ENCODE measurements at places on chromosomes 11 and 22.

DNA sequence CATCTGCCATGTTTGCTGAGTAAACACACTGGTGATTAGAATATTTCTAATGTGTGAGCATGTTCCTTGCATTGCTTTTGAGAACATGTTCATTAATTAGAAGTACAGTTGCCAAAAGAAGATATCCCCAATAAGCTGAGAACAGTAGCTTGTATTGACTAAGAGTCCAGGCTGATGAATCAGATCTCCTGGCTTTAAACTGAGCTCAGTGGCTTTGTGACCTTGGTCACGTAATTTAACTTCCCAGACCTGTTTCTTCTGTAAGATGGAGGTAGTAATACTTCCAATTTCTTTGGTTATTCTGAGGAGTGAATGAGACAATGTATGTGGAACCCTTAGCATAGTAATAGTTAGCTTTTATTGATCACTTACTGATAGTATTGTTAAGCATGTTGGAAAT, 61.9 kb downstream of the CYB5R2 start:
- no peak for DNase-seq

- no peak for DNase-seq
Measured at GRCh38 chr11:78313181-78313795, 104.3 kb downstream of the GAB2 start.

DNA sequence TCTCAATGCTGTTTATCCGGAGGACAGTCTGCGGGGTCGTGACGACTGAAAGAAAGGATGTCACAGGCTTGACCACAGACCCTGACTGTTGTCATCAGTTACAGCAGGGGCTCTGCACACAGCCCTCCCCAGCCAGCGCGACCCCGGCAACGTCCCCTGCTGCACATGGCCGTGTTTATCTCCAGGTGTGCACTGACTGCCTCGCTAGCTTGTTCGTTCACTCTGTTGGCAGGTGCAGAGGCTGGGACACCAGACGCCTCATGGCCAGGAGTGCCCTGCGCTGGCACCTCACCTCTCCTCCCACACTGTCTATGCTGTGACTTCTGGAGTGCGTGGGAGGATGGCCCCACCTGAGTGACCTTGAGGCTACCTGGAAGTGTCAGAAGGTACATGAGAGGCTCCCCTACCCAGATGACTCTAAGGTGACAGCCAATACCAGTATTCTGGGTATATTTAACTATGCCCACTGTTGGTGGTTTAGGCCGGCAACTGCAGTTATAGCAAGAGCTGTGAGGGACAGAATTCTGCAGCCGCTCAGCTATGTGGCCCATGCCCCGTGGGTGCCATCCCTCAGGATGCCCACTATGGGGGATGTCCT, 12.2 kb downstream of the MRPL21 start:
- no peak for DNase-seq

- DNase-seq: no peak
Measured at GRCh38 chr11:67261946-67262681, 4.2 kb upstream of the GRK2 start.

- DNase-seq: no peak
Measured at GRCh38 chr11:61447601-61448551, 18.0 kb downstream of the SDHAF2 start.

DNA sequence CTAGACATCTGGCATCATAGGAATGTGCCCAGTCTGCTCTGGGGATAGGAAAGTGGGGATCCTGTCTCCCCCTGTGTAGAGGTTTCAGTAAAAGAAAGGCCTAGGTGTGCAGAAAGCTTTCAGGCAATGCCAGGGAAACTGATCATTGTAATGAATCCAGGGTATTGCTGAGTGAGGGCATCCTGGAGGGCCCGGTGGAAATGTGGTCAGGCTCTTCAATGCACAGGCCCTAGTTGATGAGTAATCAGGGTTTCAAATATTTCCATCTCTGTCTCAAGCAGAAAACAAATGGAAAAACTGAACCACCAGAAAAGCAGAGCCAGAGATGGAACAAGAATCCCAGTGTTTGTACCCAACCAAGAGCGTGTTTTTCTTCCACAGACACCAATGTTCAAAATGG, 2.0 kb downstream of the CD3E start:
- no peak for DNase-seq

GRCh38 chr22:17260298-17260697, 41.1 kb upstream of the ADA2 start:
- no peak for DNase-seq

DNA sequence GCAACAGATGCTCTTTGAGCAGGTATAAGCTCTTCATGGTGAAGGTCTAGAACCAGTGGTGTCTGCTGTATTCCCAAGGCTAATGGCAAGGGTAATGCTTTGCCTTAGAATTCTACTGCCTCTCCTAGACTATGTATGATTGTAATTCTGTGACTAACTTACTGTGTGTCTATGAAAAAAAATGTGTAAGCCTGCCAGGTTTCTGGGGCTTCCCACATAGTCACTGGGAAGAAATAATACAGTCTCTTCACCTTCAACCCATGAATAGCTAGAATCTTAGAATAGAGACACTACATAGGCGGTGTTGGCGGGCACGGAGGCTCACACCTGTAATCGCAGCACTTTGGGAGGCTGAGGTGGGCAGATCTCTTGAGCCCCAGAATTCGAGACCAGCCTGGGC, 84.1 kb downstream of the C11orf91 start:
- DNase-seq: no peak

DNA sequence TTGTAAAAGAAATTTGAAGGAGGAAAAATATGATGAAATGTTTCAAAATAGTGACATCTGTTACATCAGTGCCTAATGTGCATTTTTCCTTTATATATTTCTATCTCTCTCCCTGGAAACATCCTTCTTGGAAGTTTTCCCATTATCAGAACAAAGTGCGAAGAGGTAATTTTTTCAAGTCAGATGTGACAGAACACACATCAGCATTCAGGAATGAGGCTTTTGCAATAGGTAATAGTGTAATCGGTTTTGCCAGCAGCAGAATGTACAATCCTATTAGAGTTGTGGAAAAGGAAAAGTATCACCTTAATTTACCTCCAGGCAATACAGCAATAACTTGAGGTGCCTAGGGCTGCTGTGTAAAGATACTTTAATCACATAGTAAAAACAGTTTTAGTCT, 275.8 kb downstream of the FAT3 start:
- no peak for DNase-seq

DNA sequence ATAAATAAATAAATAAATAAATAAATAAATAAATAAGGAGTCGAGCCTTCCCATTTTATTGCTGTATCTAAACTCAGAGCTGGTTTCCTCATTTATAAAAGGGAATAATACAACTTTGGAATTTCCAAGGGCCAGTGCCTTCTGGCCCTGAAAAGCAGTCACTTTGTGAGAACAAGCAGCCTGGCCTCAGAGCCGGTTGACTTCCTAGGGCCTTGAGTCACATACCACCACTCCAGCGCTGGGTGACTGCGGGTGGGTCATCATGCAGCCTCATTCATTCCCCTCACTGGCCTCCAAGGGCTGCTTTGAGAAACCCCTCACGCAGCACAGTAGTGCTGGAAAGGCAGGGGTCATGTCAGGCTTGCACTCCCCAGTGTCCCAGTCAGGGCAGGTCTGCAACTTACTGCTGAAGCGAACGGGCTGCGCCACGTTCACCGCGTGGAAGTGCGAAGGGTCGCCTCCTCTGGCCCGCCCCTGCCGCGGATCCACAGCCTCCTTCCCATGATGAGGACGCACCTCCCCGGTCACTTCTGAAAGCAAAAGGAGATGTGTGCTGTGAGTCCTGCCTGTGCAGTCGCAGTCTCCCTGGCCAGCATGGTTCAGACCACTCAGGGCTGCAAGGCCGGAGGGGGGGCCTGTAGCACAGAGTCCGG, 54.4 kb downstream of the DGCR2 start:
- DNase-seq: peak; percentile 5

- DNase-seq: no peak
Measured at GRCh38 chr11:118289401-118289800, 15.1 kb upstream of the CD3E start.

GRCh38 chr11:35163702-35164496, 24.9 kb downstream of the CD44 start:
- DNase-seq: no peak

GRCh38 chr11:8605971-8606563, 12.0 kb upstream of the STK33 start:
- DNase-seq: no peak

DNA sequence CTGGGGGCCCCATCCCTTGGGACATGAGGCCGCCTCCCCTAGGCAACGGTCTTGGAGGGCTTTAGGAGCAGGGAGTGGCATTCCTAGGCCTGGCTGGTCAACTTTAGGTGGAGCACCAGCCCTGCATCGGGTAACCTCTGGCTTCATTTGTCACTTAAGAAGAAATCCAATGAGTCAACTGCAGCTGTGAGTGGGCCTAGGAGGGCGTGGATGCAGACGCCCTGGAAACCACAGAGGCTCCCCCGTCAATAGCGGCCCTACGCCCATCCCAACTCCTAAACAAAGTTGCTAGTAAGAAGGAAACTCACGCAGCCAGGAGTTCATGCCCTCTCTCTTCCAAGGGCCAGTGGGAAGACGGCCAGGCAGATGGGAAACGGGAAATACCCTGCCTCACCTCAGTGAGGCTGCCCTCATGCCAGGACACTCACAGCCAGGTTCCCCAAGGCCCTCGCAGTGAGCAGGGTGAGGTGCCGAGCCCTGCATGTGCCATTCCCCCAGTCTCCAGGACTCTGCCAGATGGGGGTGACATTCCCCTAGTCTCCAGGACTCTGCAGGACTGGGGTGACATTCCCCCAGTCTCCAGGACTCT, 20.8 kb downstream of the BID start:
- DNase-seq: no peak

- DNase-seq: no peak
Measured at GRCh38 chr11:18295316-18295715, 26.6 kb downstream of the HPS5 start.

- DNase-seq: no peak
Measured at GRCh38 chr22:40118979-40119378, 58.7 kb upstream of the TNRC6B start.

DNA sequence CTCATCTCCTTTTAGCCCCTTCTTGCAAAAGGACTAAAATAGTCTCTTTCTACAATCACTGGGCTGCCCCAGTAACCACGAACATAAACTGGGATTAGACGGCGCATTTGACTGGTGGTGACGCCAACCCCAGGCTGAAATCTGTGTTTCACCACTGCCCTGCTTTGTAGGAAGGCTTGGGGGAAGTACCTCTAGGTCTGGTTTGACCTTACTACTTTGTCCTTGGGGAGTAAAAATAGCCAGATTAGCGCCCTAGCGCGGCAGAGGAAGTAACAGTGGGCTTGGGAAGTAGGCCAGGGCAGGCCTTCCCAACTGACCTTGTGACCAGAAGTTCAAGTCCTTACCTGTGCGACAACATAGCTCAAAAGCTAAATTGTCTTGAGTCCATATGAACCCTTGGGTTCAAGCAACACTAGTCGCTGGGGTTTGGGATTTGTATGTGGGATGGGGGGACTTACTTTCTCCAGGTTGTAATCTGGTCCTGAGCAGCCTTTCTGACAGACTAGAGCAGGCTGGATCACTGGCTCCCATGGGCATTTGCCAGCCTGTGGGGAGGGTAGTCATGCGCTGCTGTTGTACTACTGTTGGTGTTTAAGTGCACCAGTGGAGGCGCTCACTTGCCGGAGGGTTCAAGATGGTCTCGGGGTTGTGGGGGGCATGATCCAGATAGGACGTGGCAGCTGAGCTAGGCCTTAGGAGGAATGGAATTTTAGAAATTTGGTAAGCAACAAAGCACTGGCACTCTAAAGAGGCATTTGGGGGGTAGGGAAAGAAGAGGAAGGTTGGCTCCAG, 953 bp upstream of the PACS1 start:
- peak; percentile 58 for DNase-seq

GRCh38 chr11:97202613-97203292, 812.9 kb downstream of the JRKL start:
- DNase-seq: no peak

DNA sequence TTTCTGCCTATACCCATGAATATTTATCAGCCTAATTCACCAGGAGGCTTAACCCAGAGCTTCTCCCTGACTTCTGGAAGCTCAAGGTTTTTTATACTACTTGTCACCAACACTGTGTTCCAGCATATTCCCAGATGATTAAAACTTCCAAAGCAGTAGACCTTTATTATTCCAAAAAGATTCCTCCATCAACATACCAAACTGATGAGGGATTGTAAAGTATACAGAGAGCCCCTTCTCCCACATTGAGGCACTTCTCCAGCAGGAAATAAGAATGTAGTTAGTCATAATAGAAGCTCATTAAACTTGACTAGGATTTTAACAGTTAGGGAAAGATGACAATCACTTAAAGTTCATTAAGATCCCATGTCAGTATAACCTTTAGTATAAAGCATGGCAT, 51.4 kb upstream of the CEP126 start:
- no peak for DNase-seq

DNA sequence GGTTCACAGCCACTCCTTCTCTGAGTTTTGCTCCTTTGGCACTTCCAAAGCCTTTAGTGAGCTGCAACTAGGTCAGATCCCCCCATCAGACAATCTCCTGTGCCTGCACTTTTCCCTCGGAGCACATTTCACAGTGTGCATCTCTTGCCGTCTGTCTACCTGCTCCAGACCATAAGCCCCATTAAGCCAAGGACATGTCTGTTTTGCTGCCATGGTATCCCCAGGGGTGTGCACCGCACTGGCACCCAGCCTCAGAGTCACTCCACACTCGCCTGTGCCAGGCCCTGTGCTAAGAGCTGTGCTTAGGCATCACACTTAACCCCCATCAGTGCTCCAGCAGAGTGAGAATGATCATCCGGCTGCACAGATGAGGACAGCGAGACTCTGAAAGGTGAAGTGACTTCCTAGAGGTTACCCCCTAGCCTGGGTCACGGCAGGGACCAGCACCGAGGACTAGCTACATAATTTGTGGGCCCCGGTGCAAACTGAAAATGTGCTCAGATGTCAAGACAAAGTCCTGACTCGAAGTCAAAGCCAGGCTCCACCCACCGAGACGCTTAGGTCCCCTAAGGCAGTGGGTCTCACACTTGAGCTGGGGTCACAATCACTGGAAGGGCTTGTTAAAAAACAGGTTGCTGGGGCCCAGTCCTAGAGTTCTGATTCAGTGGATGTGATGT, 33.9 kb downstream of the ARRB1 start:
- DNase-seq: no peak

GRCh38 chr11:101668236-101668635, 84.4 kb upstream of the TRPC6 start:
- DNase-seq: no peak

DNA sequence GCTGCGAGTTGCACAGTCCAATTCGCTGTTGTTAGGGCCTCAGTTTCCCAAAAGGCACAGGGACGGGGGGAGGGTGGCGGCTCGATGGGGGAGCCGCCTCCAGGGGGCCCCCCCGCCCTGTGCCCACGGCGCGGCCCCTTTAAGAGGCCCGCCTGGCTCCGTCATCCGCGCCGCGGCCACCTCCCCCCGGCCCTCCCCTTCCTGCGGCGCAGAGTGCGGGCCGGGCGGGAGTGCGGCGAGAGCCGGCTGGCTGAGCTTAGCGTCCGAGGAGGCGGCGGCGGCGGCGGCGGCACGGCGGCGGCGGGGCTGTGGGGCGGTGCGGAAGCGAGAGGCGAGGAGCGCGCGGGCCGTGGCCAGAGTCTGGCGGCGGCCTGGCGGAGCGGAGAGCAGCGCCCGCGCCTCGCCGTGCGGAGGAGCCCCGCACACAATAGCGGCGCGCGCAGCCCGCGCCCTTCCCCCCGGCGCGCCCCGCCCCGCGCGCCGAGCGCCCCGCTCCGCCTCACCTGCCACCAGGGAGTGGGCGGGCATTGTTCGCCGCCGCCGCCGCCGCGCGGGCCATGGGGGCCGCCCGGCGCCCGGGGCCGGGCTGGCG, at the start of gene BCR:
Gene BCR (plus strand): TSS at position 209 of the 592 bp plus-strand sequence. CDS start 452 bp downstream, outside the sequence.
- peak; percentile 84 for DNase-seq
